ENCODE measurements at places on chromosomes 4 and X.

DNA sequence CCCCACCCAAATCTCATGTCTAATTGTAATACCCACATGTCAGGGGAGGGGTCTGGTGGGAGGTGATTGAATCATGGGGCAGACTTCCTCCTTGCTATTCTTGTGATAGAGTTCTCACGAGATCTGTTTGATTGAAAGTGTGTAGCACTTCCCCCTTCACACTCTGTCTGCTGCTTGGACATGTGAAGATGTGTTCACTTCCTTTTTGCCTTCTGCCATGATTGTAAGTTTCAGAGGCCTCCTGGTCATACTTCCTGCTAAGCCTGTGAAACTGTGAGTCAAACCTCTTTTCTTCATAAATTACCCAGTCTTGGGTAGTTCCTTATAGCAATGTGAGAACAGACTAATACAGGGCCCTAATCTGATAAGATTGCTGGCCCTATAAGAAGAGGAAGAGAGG, 1514.8 kb downstream of the RPA4 start:
- no peak for DNase-seq

GRCh38 chrX:122940199-122940598, 243.9 kb upstream of the GRIA3 start:
- no peak for DNase-seq

DNA sequence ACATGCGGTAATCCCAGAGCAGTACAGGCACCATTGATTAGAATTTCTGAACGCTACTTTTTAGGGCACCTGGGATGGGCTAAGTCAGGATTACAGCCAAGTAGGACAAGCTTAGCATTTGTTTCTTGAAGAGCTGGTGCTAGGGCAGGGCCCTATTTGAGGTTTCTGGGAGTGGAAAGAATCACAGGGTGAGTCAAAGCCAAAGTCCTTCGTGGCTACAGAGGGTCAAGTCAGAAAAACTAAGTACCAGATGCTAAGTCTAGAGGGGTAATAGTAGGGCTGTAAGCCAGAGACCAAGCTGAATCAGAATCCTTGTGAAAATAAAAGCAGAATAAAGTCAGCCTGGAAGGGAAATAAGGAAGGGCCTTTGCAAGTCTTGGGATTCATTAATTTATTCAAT, 448.6 kb downstream of the ZIC3 start:
- DNase-seq: no peak

GRCh38 chr4:1508161-1509160, 102.2 kb upstream of the NKX1-1 start:
- no peak for DNase-seq

DNA sequence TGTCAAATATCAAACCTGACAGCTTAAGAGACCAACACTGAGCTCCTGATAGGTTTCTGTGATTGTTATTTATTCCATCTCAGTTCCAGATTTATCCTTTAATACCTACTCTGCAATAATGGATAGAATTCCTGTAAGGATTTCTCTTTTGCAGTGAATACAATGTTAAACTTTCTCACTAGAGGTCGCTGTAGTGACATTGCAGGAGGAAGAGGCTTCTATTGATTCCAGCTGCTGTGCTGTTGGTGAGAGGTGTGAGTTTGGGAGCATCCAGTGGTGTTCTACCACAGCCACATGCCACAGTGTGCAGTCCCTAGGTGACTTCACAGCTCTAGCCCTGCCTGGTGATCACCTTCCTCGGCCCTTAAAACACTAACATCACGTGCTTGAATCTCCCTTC, 34.6 kb upstream of the DCAF8L2 start:
- no peak for DNase-seq

DNA sequence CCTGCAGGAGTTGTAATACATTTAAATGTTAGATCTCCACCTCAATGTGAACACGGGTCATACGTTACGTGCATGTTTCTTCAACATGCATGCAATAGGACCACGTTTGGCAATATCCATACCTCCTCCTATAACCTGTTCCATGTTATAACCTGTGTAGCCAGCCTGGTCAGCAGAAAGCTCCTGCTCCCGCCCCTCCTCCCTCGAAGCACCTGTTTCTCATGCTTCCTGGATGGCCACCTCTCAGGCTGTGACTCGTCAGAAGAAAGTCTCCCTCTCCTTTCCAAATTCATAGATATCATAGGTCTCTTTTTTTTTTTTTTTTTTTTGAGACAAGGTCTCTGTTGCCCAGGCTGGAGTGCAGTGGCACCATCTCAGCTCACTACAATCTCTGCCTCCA, 96.5 kb downstream of the HMX1 start:
- DNase-seq: no peak

GRCh38 chr4:151833174-151833573, 72.4 kb upstream of the GATB start:
- DNase-seq: no peak

GRCh38 chr4:133638751-133639150, 489.7 kb downstream of the PCDH10 start:
- no peak for DNase-seq

DNA sequence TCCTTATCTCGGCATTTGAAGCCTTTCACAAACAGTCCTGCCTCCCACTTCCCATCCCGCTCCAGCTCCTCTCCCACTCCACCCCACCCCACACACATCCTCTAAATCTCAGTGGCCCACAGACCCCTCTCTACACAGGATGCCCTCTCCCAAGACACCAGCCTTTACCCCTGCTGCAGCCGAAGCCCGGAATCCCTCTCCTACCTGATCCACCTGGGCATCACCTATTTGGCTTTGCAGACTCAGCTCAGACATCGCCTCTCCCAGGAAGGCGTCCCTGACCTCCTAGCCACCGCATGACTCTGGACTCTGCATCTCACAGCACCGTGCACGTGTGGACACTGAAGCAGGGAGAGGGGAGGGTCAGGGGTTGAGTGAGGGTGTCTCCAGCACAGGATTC, 11.5 kb downstream of the PPP2R2C start:
- no peak for DNase-seq

GRCh38 chr4:24662056-24662455, 77.7 kb upstream of the DHX15 start:
- DNase-seq: no peak

GRCh38 chr4:170691168-170691567, 601.4 kb upstream of the AADAT start:
- no peak for DNase-seq

GRCh38 chr4:566508-567295, 9.4 kb downstream of the TMEM271 start:
- no peak for DNase-seq

DNA sequence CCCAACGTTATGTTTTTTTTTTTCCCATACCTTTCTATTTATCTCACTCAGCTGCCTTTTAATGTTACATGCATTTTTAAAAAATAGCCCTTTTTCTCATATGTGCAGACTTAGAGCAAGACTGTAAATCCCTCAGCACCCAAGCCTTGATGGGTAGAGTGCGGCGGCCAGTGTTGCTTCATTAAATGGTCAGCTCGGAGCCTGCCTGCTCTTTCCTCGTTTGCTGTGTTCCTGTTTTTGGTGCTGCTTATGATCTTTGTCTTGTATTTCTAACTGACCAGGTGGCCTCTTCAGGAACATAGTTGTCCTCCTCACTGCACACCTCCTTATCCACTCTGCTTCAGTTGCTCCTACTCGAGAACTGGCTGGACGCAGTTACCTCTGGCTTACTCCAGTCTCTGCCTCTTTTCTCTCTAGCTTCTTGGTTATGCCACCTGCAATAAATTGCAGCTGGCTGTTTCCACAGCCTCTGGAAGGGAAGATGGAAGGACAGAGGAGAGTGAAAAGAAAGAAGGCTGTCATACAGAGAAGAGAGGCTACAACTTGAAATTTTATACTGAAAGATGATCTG, 10.7 kb downstream of the RBPJ start:
- DNase-seq: no peak

DNA sequence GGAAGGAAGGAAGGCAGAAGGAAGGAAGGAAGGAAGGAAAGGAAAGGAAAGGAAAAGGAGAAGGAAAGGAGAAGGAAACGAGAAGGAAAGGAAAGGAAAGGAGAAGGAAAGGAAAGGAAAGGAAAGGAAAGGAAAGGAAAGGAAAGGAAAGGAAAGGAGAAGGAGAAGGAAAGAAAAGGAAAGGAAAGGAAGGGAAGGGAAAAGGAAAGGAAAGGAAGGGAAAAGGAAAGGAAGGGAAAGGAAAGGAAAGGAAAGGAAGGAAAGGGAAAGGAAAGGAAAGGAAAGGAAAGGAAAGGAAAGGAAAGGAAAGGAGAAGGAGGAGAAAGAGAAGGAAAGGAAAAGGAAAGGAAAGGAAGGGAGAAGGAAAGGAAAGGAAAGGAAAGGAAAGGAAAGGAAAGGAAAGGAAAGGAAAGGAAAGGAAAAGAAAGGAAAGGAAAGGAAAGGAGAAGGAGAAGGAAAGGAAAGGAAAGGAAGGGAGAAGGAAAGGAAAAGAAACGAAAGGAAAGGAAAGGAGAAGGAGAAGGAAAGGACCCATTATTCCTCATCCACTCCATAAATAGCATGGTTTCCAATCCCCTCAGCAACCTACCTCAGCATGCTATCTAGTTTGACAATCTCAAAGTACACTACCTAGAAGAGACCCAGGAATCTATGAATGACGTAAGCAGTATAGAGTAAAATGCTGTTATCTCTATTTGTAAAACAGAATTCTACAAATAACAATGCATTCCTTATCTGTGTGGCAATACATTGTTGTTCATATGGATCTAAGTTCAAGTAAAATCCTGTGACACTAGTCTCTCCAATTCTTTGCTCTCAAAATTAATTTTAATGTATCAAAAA, 209.7 kb downstream of the LRBA start:
- no peak for DNase-seq

DNA sequence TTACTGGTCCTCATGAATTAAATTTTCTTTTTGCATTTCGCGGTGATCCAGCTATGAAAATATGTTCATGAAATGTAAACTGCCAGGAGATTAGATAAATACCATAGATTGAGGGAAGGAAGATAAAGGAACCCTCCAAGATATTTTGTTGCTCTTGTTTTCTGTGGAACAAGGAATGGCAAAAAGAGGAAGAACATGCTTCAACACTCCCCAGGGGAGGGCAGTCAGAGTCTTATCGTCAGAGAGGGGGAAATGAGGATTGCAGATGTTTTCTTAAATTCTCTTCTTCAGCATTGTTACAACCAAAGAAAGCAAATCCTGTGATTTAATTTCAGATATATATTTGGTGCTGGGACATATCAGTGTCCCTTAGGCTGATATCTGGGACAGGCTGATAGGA, 9.5 kb upstream of the SFRP2 start:
- no peak for DNase-seq

GRCh38 chrX:1767026-1767425, 152.2 kb downstream of the ASMT start:
- DNase-seq: no peak

DNA sequence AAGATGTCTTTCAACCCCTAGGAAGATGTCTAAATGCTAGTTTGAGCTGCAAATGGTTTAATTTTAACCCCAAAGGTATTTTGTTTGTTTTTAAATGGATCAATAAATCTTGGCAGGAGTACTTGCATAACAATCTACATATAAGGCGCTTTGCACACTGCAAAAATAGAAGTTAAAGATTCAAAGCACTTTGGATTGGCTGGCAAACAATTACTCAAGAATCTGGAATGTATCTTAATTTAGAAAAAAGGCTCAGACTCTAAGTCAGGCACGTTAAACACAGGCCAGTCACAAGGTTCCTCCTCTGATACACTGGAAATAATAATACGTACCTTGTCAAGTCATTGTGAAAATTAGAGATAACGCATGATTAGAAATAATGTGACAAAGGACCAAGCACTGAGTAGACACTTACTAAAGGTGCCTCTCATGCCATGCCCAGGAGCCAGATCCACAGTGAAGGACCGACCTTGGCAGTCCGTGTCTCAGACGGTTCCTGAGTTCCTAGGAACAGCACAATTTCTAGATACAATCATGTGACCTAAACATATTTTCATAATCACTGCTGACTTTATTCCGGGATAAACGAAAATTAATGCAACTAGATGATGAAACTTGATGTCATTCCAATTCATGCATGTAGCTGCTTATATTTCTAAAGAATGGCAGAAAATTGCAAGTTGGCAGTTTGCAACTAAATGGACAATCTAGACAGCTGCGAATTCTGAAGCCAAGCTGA, 49.6 kb downstream of the PROM1 start:
- DNase-seq: no peak

DNA sequence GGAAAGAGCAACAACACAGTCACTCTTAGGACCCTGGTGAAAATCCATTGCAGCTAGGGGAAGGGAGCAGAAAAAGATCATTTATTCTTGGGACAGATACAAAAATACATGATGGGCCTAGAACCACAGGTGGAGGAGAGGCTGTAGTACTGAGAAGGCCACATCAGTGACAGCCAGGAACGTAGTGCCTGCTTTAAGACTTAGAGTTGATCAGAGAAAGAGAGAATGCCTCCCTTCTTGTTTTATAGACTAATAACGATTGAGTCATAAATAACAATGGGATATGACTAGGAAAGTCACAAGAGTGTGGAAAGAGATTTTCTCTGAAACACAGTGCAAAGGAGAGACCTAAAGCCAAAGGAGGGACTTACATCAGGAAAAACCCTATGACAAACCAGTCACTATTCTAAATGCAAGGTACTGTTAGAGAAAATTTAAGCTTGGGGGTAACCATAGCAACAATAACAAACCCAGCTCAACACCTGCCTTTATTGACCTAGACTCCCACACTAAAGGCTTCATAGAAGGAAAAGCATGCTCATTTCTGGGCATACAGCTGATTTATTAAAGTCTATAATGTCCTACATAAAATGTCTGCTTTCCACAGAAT, 1015.0 kb upstream of the GRID2 start:
- no peak for DNase-seq

- DNase-seq: no peak
Observed at GRCh38 chrX:133980832-133981588, 4.4 kb downstream of the GPC3 start.

Data from fibroblast of the conjunctiva (primary cell).